ENCODE measurements at places on chromosomes 16 and 17.

- no peak for DNase-seq
These were observed 53.4 kb downstream of the MFSD11 start for GRCh38 chr17:76791053-76791980.

DNA sequence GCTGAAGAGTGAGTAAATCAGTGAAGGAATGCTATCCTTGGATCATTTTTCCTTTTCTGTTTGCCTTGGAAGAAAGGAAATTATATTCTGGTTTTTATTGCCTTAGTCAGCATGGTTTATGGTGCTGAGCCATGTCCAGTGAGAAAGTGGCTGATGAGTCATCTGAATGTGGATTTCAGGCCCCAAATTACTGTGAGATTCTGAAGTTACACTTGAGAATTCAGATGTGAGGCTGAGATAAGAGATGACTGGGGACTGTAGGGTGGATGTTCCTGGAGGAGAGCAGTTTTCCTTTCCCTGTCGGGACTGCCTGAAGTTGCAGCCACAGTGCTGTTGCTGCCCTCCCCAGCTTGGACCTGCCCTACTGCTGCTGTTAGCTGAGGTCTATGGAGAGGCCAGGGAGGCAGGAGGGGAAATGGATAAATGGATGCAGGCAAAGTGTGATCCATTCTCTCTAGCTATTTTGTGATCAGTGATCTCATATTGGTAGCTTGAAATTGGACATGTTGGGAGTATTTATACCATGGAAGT lies 4.2 kb upstream of the MAP3K14 start:
- DNase-seq, result no peak

DNA sequence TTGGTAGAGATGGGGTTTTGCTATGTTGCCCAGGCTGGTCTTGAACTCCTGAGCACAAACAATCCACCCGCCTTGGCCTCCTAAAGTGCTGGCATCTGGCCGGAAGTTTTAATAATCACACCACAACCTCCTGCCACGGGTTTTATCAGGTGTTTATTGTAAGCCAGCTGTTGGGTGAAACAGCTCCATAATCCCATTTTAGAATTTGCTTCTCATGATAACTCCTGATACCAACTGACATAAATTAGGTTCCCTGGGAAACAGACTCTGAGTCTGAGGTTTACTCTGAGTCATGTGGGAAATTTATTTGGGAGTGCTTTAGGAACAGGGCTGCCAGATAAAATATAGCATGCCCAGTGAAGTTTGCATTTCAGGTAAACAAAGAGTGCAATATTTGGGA lies 122.6 kb upstream of the MED13 start:
- DNase-seq, result no peak

DNA sequence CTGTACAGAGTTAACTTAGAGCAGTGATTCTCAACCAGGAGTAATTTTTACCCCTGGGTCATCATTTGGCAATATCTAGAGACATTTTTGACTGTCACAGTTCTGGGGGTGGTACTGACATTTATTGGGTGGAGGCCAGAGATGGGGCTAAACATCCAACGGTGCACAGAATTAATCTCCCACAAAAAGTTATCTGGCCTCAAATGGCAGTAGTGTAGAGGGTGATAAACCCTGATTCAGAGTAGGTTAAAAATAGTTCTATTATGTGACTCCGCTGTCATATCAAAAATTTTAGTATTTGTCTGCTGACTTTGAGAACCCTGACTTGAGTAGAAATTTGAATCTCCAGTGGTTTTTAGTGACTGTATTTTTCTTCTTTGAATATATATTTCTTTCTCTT lies 19.1 kb downstream of the VPS35L start:
- no peak for DNase-seq

- DNase-seq, result no peak
These were observed 68.1 kb downstream of the NDEL1 start for GRCh38 chr17:8503807-8504206.

DNA sequence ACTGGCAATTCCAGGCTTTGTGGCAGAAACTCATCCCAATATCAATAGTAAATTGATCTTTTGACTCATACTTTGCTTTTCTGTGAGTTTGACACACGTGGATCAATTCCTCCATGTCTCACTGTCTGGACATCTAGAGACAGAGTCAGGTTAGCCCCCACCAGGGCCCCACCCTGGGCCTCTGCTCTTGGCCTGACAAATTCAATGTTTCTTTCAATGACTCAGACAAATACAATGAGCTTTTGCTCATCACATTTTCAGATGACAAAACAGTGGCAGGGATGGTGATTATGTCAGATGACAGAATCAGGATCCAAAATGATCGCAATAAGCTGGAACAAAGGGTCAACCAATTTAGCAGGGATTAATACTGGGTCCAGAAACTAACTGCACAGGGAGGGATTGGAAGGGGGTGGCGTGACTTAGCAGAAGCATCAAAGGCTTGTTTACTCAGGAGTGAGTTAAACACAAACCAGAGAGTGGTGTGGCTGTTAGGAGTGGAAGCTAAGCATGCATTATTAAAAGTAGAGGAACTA lies 90.5 kb upstream of the ASIC2 start:
- DNase-seq, result no peak

DNA sequence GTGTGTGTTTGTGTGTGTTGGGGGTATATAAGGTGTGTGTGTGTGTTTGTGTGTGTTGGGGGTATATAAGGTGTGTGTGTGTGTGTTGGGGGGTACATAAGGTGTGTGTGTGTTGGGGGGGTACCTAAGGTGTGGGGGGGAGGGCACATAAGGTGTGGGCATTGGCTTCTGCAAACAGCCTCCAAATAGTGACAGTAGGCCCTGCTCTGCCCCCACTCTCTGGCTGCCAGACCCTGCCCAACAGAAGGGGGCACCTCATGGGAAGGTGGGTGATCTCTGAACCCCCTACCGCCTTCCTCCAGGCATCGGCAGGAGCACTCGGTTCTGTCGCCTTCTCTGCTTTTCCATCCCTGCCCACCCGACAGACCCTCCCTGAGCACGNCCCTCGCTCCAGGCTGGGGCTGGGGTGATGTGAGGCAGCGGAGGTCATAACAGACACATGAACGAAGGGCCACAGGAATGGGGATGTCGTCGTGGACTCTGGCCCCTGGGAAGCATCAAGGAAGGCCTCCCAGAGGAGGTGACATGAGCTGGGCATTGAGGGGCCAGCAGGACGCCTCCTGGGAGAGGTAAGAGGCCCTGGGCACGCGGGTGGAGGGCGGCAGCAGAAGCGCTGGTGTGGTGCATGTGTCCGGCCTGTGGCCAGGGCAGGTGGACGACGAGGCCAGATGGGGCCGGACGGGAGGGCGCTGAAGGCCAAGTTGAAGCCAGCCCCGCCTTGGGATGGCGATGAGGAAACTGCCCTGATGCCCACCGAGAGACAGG lies 136.6 kb upstream of the RPH3AL start:
- DNase-seq, result no peak

GRCh38 chr17:36808180-36808661 lies 129.1 kb upstream of the LHX1 start:
- DNase-seq, result no peak

DNA sequence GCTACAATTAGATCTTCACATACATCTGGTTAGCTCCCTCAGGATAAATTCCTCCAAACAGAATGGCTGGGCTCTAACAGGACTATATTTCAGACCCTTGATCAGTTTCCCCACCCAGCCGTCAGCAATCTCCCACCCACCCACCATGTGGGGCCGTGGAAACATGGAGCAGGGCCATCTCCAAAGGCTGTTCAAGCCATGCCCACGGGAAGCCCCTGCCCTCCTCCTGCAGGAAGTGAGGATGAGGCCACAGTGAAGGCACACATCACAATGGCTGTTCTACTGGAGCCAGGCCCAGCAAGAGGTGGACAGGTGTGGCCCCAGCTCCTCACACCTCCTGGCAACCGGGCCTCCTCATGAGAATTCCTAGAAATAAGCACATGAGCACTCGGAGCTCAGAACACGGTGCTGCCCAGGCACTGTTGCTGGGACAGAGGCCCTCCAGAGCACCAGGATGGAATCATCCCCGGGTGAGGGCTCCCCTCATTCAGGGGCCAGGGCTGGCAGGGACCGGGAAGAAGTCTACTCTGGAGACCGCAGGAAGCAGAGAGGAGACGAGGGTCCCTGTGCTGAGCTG lies at the start of gene LITAFD:
TSS of gene LITAFD (plus strand) at position 311 of the 577 bp plus-strand sequence. CDS start 2,005 bp downstream, outside the sequence.
- DNase-seq, result no peak

DNA sequence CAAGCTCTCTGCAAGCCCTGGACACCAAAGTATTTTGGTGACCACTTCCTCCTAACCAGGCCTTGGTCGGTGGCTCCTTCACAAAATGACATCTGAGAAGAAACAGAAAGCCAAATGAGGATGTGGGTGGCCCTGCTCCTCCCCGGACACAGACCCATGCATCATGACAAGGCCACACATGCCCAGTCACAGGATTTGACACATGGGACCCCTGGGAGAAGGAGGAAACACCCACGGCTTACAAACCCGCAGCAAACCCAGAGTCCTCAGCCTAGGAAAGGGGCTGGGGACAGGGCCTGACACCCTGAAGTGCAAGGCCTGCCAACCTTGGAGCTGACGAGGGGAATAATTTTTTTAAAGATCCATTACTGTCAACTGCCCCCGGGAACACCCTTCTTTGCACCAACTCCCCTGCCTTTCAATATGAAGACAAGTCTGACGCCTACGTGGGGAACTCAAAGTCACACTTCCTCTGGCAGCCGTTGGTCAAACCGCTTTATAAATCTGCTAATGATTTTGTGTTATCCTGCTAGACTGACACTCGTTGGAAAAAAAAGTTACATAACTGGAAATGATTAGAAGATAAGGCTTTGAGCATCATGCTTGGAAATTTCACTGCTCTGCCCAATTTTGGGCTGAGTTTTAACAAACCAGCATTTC lies 41.3 kb downstream of the GAS7 start:
- no peak for DNase-seq

GRCh38 chr17:68288804-68289203 lies 2.1 kb downstream of the SLC16A6 start:
- no peak for DNase-seq

DNA sequence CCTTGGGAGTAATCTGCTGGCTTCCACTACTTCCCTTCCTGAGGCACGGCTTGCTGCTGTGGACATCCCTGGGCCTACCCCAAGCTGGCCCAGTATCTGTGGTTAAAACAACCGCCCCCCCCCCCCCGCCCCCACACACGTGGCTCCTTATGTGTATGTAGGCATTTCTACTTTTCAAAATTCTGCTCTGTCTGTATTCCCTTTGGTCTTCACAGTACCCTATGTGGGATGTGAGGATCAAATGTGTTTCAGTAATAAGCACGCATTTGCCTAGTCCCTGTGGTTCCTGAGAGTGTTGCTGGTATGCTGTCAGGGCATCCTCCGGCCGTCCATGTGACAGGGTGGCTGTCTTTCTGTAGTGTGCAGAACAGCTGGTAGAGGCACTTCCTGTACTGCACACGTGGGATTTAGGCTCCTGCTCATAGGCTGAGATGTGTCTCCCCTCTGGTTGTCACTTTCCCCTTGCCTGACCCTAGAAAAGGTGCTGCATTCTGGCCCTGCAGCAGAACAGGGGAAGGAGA lies 2.2 kb downstream of the NT5M start:
- DNase-seq, result peak; percentile 15

DNA sequence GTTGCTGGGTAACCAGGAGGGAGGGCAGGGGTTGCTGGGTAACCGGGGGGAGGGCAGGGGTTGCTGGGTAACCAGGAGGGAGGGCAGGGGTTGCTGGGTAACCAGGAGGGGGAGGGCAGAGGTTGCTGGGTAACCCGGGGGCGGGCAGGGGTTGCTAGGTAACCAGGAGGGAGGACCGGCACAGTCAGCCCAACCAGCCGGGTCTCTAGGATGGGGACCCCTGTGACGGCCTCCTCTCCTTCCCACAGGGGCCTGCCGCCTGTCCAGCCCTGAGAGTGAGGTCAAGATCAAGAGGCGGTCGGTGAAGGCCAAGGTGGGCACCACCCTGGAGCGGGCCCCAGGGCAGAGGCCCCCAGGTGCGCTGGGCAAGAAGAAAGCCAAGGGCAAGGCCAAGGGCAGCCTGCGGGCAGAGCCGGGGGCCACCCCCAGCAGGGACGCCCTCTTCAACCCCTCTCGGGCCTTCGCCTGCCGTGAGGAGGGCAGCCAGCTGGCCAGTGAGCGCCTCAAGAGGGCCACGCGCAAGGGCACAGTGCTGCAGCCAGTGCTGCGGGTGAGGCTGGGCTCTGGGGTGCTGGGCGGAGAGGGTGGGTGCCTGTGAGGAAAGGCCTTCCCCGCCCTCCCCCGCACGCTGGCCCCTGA lies 54.6 kb downstream of the ACTG1 start:
- no peak for DNase-seq

GRCh38 chr16:629833-630248 lies 944 bp upstream of the WFIKKN1 start:
- no peak for DNase-seq

- no peak for DNase-seq
These were observed 131.0 kb downstream of the CCDC144A start for GRCh38 chr17:16820979-16821543.

- no peak for DNase-seq
These were observed 661 bp downstream of the LRRC3C start for GRCh38 chr17:39927929-39928857.

DNA sequence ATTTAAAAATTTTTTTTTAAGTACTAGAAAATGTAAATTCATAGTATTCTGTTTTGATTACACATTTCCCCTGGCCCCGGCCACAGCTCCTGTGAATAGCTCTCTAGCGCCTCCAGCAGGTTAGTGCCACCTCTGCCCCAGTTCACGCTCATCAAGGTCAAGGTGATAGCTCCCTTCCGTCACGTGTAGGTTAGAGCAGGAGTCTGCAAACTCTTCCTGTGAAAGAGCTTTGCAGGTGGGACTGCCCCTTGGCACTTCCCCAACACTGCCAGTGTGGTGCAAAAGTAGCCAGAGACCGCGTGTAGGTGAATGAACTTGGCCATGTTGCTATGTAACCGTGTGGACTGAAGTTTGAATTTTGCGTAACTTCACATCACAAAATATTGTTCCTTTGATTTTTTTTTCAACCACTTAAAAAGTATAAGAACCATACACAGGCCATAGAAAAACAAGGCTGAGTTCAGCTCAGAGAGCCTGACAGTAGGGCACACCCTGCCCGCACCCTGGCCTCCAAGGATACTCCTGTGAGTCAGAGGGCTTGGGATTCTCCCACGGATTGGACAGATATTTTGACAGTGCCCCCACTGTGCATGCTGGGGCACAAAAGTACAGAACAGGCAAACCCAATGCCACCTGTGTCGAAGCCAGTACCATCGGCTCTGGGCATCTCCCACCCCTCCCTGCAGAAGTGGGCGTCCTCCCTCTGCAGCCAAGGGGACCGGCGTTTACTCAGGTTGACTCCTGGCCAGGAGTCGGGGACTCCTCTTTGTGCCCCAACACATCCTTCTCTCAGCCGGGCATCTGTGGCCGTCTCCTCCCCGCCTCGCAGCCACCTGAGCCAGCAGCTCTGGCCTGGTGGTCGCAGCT lies 92.0 kb upstream of the CHMP6 start:
- DNase-seq, result peak; percentile 62

GRCh38 chr16:66712512-66712911 lies 16.0 kb upstream of the CMTM4 start:
- no peak for DNase-seq

DNA sequence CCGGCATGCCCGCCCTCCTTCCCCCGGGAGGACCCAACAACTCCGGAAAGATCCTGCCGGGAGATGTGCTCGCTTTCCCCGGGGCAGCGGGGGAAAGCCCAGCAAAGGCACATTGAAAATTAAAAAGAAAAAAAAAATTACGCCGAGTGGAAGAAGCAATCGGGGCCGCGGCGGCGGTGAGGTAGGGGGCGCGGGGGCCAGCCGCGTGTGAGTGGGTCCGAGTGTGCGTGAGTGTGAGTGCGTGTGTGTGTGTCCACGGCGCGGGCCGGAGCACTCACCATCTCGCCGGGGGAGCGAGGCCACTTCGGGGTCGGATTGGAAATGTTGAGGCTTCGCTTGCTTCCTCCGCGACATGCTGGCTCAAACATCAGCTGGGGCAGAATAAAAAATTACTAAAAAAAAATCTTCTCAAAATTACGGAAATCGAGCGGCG lies at the start of gene SALL1:
TSS of gene SALL1 (minus strand) at position 383 of the 433 bp plus-strand sequence. CDS start at position 354, 29 bp downstream.
- no peak for DNase-seq

GRCh38 chr16:4350787-4351659 lies at the start of gene PAM16:
Gene PAM16 (minus strand): TSS chr16:4351321. CDS start chr16:4351234, 87 bp downstream.
- peak; percentile 100 for DNase-seq
